ENCODE measurements at places on chromosomes 4 and X. TPM values are rescaled to one million over a fixed set of nuclear protein-coding genes. Genes with fewer than 3 reads are reported as not detected.

FMR1NB gene
- not detected for polyA plus RNA-seq

PCSK1N gene
- not detected for polyA plus RNA-seq

DNA sequence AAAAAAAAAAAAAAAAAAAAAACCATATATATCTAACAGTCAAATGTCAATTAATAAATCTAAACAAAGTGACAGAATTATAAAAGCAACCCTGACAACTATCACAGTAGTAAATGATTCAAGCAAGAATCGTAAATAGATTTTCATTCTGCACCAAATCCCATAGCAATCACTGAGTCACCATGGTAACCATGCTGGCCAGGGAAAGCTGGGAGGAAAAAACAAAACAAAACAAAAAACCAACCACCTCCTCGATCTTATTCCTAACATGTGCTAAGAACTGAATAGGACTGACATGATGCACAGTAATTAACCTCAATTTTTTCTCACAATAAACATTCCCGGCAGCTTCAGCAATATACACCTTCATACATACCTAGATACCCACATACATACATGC lies 30.6 kb upstream of the RAB40A start:
- DNase-seq, result no peak

DNA sequence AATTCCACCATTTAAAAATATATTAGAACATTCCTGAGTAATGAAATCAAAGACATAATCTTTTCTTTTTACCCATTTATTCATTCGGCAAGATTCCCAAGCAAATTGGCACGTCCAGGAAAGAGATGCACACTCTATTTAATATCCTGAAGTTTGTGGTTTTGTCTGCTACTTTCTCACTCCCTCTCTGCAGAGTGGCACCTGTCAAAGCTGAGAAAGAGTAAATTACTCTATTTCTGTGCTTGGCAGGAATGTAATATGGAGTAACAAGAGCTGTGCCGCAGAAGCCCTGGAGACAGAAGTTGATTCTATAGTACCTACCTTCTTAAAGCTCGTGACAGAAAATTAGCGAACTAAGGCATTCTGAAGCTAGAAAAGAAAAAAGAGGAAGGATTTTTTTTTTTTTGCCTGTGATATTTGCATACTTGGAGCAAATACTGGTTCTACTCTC lies 5.5 kb downstream of the GSTCD start:
- DNase-seq, result no peak

MAGEA4 gene
- not detected for polyA plus RNA-seq

DNA sequence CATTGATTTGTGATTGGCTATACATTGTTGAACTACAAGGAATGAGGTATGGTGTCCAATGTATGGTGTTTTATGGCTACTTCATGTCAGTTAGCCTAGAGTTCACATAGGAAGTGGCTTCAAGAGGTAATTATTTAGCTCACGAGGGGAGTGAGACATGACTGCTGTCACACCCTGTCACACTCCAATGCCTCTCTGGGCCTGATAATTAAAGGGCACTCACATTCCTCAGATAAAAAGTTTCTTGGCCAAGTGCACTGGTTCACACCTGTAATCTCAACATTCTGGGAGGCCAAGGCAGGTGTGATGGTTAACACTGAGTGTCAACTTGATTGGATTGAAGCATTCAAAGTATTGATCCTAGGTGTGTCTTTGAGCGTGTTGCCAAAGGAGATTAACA lies 65.0 kb upstream of the DDX60 start:
- DNase-seq, result no peak

GRCh38 chr4:89899854-89900253 lies 5.2 kb downstream of the MMRN1 start:
- DNase-seq, result no peak

- no peak for DNase-seq
Measured at GRCh38 chr4:170413951-170414350, 324.2 kb upstream of the AADAT start.

FAM114A1 gene
- polyA plus RNA-seq, result 58.6 TPM

GRCh38 chrX:48747415-48748016 lies 14.0 kb upstream of the GLOD5 start:
- no peak for DNase-seq

DNA sequence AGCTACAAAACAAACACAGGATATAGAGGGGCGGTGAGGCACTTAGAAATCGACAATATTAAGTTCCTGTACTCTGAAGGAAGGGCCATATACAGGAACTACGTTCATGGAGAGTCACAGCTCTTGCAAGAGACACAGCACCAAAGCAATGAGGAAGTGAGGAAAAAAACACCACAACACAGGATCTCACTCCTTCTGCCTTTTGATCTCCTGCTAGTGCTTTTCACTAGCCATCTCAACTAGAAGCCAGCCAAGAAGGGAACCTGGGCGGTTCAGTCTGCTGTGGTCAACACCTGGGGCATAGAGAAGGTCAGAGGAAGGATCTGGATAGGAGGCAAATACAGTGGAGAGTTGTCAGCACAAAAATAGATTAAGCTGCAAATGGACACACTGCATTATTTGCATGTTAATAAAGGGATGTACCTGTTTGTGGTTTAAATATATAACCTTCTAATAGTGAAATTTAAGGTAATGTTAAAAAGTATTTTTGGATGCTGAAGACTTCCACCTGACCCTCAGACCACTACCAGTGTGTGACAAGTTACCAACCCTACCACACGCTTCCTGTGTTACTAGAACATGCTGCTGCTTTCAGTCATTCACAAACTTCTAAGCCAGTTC lies 104.6 kb downstream of the DTHD1 start:
- DNase-seq, result peak; percentile 5

DNA sequence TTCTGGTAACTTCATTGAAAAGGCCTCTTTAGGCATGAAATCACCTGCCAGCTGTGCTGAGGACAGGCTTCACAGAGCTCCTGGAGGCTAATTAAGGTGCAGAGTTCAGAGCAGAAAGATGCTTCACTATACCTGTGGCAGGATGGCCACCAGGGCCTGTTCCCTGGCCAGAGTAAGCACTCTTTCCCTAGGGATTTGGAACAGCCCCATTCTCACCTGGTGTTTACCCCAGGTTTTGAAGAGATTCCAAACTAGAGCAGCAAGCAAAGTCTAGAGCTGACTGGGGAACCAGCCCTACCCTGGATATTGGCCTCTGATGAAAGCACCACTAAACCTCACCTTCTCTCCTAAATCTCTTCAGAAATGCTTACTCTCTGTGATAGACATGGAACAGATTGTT lies 148.8 kb downstream of the PDE5A start:
- DNase-seq, result no peak

GRCh38 chrX:41127477-41128192 lies 42.4 kb downstream of the USP9X start:
- no peak for DNase-seq

GRCh38 chr4:77615153-77615552 lies 9.5 kb downstream of the CXCL13 start:
- no peak for DNase-seq

DNA sequence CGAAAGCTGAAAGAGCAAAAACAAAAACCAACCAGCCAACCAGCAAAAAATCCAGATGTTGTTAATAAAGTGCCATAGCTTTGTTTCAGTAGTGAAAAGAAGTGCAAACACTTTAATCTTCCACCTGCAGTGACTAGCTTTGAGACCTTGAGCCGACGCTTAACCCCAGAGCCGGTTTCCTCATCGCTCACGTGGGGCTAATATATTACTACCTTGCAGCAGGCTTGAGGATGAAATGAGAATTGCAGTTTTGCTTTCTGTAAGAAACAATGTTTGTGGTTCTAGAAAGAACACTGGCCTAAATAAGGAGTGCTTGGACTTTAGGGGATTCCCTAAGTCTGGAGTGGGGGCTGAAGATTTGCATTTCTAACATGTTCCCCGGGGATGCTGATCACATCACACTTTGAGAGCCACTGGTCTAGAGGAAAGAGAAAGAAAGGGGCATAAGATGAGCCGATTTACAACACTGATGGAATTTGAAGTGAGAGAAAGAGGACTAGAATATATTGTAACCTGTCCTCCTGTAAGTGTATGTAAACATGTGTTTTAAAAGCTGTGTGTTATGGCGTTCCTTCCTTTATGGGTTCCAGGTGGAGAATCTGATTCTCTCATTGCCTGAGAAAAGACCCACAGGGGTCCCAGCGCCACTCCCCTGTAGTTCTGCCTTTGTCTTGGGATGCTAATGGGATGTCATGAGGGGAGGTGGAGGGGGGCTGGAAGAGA lies 1.4 kb downstream of the FGF2 start:
- DNase-seq, result peak; percentile 51

- DNase-seq, result no peak
Measured at GRCh38 chr4:138938366-138938690, 77.3 kb upstream of the NOCT start.

DNA sequence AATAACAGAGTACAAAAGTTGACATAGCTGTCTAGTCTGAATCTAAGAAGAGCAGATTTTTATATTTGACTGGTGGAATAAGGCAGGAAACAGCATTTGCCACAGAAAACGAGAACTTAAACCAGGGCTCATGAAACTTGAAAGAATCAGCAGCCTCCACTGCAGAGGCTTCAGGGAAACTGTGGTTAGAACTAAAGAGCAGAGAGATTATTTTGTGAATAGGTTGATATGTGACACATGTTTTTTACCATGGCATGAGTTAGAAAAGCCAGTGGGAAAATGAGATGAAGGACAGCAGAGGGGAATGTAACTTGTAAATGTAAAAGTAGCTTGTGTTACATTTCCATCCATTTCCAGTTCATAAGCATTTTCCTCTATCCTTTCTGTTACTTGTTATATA lies 63.7 kb upstream of the CAMK2D start:
- DNase-seq, result no peak

GRCh38 chr4:122073615-122074014 lies 78.5 kb upstream of the BLTP1 start:
- DNase-seq, result no peak

- no peak for DNase-seq
Measured at GRCh38 chr4:7394681-7395451, 39.9 kb downstream of the PSAPL1 start.

DNA sequence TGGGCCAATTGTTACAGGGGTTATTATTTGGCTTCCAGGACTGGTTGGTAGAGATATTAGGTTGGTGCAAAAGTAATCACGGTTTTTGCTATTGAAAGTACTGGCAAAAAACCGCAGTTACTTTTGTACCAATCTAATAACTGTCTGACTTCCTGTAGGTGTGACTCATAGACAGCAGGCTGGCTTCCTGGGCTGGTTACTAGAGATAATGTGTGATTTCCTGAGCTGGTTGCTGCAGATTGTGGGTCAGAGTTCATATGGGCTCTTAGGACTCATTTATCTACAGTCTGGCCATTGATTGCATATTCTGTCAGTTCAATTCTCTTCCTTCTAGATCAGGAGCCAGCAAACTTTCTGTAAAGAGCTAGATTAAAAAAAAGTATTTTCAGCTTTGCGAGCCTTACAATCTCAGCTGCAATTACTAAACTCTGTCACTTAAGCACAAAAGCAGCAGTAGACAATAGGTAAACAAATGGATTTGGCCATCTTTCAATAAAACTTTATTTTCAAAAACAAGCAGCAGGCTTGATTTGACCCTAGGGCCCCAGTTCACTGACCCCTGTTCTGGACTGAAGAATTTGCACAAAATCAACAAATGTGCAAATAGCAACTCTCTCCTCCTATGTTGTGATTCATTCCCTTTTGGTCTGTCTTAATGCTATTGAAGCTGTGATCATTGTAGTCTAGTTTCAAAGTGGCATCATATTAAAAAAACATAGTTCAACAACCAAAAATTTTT lies 50.8 kb upstream of the BOD1L1 start:
- no peak for DNase-seq

- DNase-seq, result no peak
Measured at GRCh38 chr4:3670521-3671519, 95.4 kb upstream of the ADRA2C start.

DNA sequence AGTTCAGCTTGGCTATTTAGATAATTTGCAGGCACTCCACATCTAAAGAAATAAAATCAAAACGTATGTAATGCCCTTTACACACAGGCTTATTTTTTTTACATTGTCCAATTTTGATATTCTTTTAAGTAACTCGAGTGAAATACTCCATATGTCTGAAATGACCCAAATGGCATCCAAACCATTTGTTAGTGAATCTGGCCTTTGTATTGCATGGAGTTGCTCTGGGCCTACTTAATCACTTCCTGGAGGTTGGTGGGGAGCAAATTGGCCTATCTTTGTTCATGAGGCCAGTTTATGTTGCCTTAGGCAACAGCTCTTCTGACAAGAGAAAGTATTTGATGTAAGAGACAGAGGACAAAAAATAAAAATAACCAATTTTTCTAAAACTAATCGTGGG lies 47.6 kb upstream of the TMEM131L start:
- no peak for DNase-seq

- peak; percentile 17 for DNase-seq
Measured at GRCh38 chr4:176653401-176654220, 139.1 kb downstream of the VEGFC start.

SUPT20HL2 gene
- not detected for polyA plus RNA-seq

- no peak for DNase-seq
Measured at GRCh38 chrX:136165406-136165805, 18.1 kb downstream of the FHL1 start.
